SHP77 (cell line): ENCODE measurements at places on chromosomes 12 and 14.

GRCh38 chr12:56957229-56958052, at the start of gene RDH16:
Gene RDH16 (minus strand): TSS chr12:56957608. CDS start chr12:56957462, 146 bp downstream.
- DNase-seq, result no peak

- DNase-seq, result no peak
Measured at GRCh38 chr14:32457213-32457920, 128.3 kb downstream of the AKAP6 start.

- no peak for DNase-seq
Measured at GRCh38 chr14:30725763-30726162, 103.6 kb downstream of the SCFD1 start.

- no peak for DNase-seq
Measured at GRCh38 chr14:94464290-94464689, 11.7 kb upstream of the SERPINA11 start.

DNA sequence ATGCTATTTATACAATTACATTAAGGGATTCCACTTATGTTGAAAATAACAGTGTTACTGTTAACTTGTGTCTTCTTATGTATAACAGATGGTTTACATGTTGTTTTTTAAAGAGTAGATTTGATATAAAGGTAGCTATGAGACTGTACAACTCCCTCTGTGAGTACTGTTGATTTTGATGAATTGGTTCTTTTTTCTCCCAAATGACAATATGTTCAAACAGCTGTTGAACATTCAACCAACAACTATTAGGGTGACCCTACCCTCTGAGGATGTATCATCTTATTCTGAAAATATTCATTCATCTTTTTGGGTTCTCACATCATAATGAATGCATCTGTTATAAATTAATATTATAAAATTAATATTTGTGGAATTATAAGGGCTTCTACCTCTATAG, 456.9 kb upstream of the MGAT4C start:
- no peak for DNase-seq

DNA sequence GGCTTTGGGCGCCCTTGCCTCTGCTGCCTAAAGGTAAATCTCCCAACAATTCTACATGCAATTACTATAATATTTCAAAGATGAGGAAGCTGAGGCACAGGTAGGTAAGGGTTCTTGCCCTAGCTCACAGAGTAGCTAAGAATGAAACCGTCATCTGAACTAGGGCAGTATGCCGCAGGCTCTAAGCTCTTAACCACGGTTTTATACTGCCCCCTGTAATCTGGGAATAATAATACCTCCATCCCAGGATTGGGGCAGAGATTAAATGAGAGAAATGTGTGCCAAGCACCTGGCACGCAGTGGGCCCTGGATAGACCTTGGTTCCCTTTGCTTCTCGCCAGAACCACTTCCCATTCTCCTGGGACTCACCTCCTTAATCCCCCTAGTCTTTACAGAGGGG, 1.5 kb upstream of the HRK start:
- DNase-seq, result peak; percentile 75

DNA sequence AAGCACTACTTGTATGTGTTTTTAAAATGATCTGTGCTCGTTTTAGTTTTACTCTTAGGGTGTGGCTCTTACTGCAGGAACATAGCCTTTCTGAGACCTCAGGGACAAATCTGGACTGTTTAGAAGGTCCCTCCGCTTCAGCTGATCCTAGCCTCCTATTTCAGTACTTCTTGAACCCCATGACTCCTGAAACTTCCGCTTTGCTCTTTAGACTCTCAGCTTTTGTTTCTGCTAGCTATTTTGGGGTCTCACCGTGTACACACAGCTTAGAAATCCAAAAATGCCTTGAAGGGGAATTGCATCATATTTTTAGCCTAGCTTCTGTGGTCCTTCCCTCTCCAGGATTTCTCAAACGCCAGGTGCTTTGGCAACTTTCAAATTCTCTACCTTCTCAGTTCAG, 8.3 kb downstream of the OR11G2 start:
- no peak for DNase-seq

DNA sequence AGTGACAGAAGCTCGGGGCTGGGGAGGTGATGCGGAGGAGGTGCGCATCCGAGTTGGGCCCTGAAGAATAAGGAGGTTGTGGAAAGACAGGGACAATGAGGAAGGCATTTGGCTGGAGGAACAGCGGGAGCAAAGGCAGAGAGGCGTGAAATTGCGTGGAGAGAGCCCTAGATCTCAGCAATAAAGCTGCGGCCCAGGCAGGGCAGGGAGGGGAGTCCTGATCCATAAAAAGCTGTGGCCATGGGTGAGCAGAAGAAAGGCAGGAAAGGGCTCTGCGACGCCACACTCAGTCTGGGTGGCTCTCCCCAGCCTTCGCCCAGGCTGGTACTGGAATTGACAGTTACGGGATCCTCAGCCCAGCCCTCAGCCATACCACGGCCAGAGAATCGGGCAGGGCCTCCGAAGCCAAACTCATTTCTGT, 2.2 kb downstream of the FIGNL2 start:
- no peak for DNase-seq

DNA sequence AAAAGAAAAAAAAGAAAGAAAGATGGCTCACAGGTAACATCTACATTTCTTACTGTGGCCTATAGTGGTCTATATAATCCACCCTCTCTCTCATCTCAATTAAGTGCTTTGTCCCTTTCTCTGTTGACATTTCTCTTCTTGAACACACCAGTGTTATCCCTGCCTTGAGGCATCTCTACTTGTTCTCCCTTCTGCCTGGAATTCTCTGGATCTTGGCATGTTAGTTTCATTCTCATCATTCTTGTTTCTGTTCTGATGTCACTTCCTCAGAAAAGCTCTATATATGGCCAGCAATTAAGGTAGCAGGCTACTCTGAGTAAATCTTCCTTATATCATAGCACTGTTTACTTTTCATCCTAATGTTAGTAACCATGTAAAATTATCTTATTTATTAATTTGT, 155.7 kb upstream of the PDZRN4 start:
- no peak for DNase-seq

- no peak for DNase-seq
Measured at GRCh38 chr14:103705118-103705503, 10.1 kb downstream of the XRCC3 start.

- no peak for DNase-seq
Measured at GRCh38 chr12:1324910-1325309, 269.5 kb downstream of the FBXL14 start.

- no peak for DNase-seq
Measured at GRCh38 chr12:110256780-110257431, 24.1 kb upstream of the ATP2A2 start.

DNA sequence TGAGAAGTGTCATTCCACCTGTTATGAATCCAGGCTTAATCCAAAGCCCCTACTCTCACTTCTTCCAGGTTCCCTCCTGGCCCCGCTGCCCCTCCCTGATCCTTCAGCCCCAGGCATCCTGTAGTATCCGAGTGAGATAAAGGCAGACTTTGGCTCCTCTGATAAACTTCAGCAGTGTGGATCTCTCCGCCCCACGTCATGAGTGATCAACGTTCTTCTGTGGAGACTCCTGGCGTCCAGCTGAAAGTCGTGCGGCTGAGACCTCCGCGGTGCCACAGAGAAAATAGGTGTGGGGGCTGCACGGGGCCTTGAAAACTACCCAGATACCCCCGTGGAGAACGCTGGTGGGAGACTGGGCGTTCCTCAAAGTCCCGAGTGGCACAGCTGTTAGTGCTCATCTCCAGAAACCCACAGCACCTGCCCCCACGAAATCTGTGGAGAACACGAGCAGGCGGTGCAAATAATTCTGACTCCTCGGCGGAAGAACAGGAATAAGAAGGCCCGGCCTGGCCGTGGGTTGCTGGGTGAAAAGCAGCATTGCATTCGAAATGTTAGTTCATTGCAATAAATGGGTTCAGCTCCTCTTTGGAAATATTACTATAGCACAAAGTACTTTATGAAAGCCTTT, 180.0 kb upstream of the RGS6 start:
- no peak for DNase-seq

DNA sequence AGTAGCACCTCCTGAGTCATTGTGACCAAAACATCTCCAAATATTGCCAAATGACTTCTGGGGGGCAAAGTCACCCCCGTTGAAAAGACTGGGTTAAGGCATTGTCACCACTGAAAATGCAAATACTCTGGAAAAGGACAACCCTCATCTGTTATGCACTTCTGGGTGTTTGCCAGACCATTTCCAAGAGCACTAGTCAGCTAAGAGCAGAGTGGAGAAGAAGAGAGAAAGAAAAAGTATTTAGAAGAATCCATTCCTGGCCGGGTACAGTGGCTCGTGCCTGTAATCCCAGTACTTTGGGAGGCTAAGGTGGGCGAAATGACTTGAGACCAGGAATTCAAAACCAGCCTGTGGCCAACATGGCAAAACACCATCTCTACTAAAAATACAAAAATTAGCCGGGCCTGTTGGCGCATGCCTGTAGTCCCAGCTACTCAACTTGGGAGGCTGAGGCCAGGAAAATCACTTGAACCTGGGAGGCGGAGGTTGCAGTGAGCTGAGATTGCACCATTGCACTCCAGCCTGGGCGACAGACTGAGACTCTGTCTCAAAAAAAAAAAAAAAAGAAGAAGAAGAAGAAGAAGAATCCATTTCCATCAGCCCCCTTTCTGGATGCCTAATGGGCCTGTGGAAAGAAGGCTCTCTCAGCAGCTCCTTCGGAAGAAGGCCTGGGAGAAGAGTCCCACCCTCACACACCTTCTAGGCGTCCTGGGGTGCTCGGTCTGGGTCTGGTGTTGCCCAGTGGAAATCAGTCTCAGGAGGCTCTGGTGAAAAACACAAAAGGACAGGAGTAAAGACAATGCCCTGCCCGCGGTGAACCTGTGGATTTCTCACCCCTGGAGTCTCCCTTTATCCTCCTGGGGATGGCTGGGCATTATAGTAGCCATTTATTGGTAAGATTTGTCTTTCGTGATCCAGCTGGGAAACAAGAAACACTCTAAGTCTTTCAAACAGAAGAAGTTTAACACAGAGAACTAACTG, 3.5 kb upstream of the LTBR start:
- no peak for DNase-seq

GRCh38 chr12:14921218-14921617, 17.1 kb downstream of the ERP27 start:
- DNase-seq, result no peak

- DNase-seq, result no peak
Measured at GRCh38 chr12:107400686-107401447, 284.7 kb upstream of the PWP1 start.

GRCh38 chr12:105425254-105426174, 95.0 kb downstream of the C12orf75 start:
- no peak for DNase-seq

DNA sequence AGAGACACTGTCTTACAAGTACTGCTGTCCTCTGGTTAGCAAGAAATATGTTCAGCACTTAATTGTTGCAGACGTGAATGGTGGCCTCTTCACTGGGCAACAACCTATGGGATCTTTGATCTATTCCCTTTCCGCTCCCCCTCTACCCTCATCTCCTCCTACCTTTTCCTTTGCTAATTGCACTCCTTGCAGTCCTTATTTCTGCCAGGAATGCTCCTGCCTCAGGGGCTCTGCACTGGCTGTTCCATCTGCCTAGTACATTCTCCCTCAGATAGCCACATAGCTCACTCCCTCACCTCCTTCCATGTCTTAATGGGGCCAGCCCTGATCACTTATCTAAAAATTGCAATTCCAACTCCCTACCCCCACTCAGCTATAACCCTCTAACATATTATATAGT, 4.5 kb upstream of the NFYB start:
- DNase-seq, result no peak

GRCh38 chr12:18631339-18631738, 106.5 kb downstream of the PLCZ1 start:
- DNase-seq, result no peak

GRCh38 chr14:62187265-62187664, 425.0 kb downstream of the SNAPC1 start:
- no peak for DNase-seq

GRCh38 chr14:100076606-100077005, 11.4 kb downstream of the EVL start:
- no peak for DNase-seq

DNA sequence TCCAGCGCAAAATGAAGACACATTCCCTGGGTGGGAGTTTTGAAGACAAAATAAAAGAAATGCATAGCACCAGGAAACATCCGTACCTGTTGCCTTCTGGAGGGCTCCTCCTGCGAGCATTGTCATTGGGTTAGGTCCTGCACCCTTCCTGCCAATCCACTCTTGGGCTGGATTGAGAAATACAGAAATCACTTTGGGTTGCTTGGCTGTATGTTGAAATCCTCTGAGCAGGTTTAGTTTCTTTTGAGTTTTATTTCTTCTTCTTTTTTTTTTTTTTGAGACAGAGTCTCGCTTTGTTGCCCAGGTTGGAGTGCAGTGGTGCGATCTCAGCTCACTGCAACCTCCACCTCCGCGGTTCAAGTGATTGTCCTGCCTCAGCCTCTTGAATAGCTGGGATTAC, 67.6 kb downstream of the ARF6 start:
- no peak for DNase-seq

GRCh38 chr14:54002653-54003052, 46.0 kb upstream of the BMP4 start:
- no peak for DNase-seq

GRCh38 chr12:106137530-106138356, 1.0 kb downstream of the NUAK1 start:
- DNase-seq, result no peak

- no peak for DNase-seq
Measured at GRCh38 chr12:6430124-6430989, 14.4 kb upstream of the CD27 start.

- no peak for DNase-seq
Measured at GRCh38 chr14:99150236-99150635, 121.8 kb downstream of the BCL11B start.

GRCh38 chr12:19739195-19739776, 300.0 kb downstream of the AEBP2 start:
- DNase-seq, result peak; percentile 2

GRCh38 chr12:25723921-25724491, 170.9 kb upstream of the LMNTD1 start:
- no peak for DNase-seq

- no peak for DNase-seq
Measured at GRCh38 chr14:50932592-50933495, 11.4 kb downstream of the PYGL start.

GRCh38 chr12:108629824-108630476, 3.7 kb downstream of the SELPLG start:
- DNase-seq, result peak; percentile 50

- no peak for DNase-seq
Measured at GRCh38 chr14:101521473-101521915, 39.8 kb upstream of the DIO3 start.
